ENCODE measurements at places on chromosomes 3 and 15.
A peak's percentile ranks its signal among the peaks of the same experiment; 100 is the strongest.

- DNase-seq, result no peak
Observed at GRCh38 chr15:31304751-31305365, 21.8 kb upstream of the KLF13 start.

DNA sequence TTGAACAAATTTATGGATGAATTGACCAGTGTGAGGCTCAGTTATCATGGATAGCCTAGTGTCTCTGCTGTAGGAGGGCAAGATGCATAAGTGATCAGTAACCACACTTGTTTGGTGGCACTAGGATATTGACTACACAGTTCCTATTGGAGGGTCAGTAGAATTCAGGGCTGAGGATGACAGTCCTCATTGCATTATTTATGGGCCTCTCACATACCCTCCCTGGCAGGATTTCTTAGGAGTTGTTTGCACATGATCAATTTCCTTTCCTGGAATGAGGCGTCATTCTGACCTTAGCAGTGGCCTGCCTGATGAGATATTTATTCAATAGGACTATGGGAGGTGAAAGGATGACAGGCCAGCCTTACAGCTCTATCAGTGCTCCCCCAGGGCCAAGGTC, 125.1 kb upstream of the AGBL1 start:
- no peak for DNase-seq

- DNase-seq, result no peak
Observed at GRCh38 chr3:127254033-127254644, 33.7 kb downstream of the PRR20G start.

GRCh38 chr15:60751985-60752952, 273.3 kb upstream of the ICE2 start:
- peak; percentile 93 for DNase-seq

- DNase-seq, result peak; percentile 99
Observed at GRCh38 chr15:71752604-71753289, 57.6 kb upstream of the NR2E3 start.

- no peak for DNase-seq
Observed at GRCh38 chr3:119073258-119074001, 38.8 kb upstream of the IGSF11 start.

- DNase-seq, result peak; percentile 87
Observed at GRCh38 chr15:74200871-74201419, 1.6 kb downstream of the STRA6 start.

GRCh38 chr15:88382482-88382983, 84.7 kb downstream of the MRPL46 start:
- peak; percentile 7 for DNase-seq

- no peak for DNase-seq
Observed at GRCh38 chr3:59654123-59654479, 604.3 kb upstream of the CFAP20DC start.

- no peak for DNase-seq
Observed at GRCh38 chr3:111485086-111485485, 56.9 kb upstream of the CD96 start.

DNA sequence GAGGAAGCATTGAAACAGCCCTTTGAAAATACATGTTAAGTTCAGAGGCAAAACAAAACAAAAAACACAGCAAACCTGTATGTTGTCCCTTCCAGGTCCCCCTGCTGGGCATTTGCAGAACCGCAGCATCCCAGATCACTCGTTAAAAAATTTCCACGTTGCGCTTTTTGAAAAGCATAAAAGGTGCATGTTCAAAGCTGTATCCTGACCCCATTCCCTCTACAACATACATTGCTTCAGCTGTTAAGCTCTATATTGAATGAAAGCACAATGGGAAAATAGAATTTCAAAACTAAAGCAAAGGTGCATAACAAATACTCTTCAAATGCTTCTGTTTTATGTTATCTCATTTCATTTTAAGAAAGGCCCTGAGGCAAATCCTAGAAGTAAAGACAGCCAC, 328.3 kb downstream of the THSD4 start:
- DNase-seq, result peak; percentile 53

DNA sequence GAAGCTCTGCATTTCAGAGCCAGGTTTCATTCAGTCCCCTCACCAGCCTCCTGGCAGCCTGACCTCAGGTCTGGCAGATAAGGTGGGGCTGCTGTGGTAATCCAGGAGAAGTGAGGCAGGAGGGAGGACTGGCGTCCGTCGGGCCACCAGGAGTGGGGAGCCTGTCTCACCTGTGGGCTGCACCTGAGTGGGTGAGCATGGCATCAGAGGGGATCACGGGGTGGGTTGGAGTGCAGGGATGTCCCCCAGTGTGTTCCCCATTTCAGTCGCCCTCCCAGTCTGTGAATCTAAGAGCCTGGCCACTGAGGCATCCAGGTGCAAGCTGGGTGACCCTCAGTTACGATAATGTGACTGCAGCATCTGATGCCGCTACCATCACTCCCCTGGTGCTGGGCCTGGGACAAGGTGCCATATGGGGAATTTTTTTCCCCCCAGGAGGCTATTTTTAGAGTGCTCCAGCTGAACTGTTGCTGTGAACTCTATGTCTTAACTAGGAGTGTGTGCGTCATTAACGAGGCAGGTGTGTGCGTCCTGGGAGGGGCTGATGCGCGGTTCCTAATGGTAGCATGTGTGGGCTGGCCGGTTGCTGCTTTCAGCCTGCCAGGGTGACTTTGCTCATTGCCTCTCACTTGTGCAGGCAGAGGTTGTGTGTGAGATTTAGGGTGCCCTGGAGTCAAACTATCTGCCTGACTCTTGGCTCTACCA, 165.2 kb downstream of the SLCO3A1 start:
- no peak for DNase-seq

DNA sequence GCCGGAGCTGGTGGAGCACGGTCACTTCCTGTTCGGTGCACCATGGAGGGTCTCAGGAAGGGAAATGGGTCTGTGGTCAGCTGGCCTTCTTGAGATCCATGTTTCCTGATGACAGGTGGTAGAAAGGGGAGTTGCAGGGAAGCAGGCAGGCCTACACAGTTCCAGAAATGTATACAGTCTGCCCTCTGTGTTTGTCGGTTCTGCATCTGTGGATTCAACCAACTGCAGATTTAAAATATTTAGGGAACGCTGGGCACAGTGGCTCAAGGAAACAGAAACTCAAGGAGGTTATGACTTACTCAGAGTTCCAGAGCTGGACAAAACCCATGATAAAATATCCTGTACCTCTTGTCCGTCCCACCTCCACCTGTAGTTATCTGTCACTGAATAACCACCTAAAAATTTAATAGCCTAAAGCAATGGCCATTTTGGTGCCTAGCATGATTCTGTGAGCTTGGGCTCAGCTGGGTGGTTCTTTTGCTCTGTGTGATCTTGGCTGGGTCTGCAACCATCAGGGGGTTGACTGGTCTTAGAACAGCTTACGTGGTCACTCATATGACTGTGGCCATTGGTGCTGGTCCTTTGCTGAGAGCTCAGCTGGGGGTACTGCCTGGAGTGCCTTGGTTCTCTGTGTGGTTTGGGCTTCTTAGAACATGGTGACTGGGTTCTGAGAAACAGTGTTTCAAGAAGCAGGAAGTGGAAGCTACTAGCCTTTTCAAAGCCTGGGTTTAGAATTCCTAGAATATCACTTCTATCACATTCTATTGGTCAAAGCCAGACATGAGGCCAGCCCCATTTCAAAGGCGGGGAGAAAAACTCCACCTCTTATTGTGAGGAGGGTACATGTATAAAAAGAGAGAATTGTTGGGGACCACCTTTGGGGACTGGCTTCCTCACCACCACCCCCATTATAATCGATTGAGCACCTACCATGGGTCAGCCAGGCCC, 239.7 kb upstream of the BHLHE40 start:
- no peak for DNase-seq

DNA sequence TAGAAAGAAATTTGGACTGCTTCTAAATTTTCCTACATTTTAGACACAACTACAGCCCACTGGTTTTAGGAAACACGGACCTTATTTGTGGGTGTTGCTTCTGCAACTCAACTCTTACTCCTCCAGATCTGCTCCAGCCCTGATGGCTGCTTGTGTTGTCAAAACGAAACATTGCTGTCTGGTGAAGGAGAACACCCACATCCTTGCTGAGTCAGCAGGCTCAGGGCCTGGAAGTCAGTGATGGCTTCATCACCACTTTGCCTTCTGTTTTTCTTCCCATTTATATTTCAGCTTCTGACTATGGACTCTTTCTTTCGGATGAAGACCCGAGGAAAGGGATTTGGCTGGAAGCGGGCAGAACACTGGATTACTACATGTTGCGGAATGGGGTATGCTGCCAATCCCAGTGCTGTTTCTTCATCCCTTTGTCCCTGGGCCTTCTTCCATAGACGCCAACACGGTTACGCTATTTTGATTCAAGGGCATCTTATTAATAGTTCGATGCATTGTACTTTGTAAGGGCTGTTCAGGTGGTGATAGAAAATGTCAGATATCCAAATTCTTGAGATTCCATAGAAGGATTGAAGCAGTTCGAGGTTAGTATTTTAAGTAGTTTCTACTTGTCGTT, 392.6 kb upstream of the TPM1 start:
- DNase-seq, result peak; percentile 58

- DNase-seq, result no peak
Observed at GRCh38 chr3:50275141-50275995, 3.5 kb upstream of the LSMEM2 start.

DNA sequence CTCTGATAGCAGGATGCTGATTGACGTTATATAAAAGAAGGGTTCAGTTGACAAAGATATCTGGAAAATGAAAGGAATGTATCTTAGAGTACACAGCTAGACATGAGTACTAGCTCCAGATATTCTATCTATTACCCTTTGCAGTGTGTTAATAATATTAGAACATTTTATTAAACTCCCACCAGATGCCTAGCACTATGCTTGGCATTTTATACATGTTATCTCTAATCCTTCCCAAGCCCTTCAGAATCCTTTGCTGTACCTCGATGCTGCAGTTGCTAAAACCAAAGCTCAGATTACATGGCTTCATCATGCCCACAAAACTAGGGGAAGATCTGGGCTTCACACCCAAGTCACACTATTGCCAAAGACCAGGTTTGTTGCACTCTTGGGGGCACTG, 350.1 kb upstream of the AZI2 start:
- no peak for DNase-seq

DNA sequence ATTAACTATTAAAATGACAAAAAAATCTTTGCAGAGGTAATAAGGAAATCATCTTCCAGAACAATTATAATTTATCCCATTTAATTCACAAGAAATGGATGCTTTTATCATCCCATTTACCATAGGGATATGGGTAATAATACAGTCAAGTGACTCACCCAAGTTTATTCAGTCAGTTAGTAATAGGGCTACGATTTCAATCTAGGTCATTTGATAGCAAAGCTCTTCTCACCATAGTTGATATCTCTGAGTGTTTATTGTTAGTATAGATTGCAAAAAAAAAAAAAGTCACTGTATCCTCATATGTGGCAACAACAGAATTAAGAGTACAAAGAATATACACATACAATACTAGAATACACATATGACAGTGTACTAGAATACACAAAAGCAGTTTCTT, 797.1 kb downstream of the ROBO1 start:
- no peak for DNase-seq

DNA sequence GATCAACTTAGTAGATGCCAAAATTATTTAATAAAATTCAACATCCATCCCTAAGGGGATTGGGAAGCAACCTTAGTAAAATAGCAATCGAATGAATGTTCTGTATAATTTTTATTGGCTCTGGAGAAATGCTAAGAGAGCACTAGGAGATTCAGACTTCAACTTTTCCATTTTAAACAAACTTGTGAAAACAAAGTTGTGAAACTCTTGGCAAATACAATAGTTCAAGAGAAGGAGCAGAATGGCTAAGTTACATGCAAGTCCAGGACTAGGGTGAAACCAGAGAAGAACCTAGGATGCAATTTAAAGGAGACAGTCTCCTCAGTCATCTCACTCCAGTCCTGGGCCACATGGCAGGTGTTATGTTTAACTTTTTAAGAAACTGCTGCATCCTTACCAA, 16.7 kb upstream of the ZNF280D start:
- no peak for DNase-seq

DNA sequence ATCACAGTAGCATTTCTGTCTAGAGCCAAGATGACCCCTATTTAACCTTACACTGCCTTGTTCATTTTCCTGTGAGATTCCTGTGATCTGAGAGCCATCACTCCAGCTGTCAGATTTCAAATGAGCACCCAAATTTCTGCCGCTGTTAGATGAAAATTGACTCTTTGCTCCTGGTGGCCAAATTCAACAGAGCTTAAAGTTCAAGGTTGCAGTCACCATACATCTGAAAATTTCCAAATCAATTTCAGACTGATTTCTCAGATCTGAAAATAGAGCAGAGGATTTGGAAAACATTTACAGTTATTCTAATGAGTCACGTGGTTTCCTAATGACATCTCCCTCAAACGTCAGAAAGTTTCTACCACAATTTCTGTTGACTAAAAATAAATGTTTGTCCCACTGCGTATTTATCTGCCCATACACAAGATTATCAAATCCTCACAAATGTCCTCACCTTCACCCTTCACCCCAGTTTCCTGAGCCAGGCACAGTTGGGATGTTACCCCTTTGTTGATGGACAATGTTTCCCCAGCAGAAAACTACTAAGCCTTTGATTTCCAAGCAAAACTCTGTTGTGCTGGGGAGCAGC, 16.4 kb downstream of the HDC start:
- no peak for DNase-seq

- no peak for DNase-seq
Observed at GRCh38 chr3:107313711-107314110, 63.5 kb upstream of the CCDC54 start.

GRCh38 chr3:155130001-155130400, 49.9 kb downstream of the MME start:
- no peak for DNase-seq

DNA sequence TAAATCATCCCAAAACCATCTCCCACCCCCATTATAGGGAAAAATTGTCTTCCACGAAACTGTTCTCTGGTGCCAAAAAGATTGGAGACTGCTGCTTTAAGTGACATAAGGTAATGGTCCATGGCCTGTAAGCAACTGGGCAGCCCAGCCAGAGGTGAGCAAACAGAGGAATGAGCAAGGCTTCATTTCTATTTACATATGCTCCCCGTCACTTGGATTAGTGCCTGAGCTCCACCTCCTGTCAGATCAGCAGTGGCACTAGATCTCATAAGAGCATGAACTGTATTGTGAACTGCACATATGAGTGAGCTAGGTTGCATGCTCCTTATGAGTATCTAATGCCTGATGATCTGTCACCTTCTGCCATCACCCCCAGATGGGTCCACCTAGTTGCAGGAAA, 1159.8 kb upstream of the ALCAM start:
- DNase-seq, result no peak

DNA sequence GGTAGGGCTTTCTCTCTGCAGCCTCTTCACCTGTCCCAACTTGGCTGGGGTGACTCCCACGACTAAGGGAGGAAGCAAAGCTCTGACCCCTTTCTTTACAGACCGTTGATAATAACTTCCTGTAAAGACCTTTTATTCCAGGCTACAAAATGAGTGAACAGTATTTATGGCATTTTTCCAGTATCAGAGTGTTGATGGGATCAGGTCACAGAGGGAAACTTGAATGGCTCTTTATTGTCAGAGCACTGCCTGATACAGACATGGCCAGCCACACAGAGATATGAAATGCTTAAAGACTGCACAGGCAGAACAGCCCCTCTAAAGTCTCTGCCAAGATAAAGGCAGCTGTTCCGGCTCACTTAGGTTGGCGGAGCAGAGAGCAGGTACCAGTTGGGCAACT, 1033.9 kb upstream of the NR2F2 start:
- no peak for DNase-seq
